ENCODE measurements at places on chromosomes 12 and 14. TPM values are rescaled to one million over a fixed set of nuclear protein-coding genes. Genes with fewer than 3 reads are reported as not detected.

Gene SLC25A47
- not detected for total RNA-seq

Gene ABCD2
- total RNA-seq = not detected

Gene CDKL1
- 7.5 TPM for total RNA-seq

Gene PARP11
- total RNA-seq = 1.6 TPM

Gene R3HDM2
- 7.9 TPM for total RNA-seq

Gene POTEM
- not detected for total RNA-seq

Gene DTX3
- total RNA-seq = 14.2 TPM

Gene MANSC4
- total RNA-seq = not detected

Gene ACOT6
- total RNA-seq = not detected

Gene MAP1LC3B2
- 1.2 TPM for total RNA-seq

Gene RPGRIP1
- 0.28 TPM for total RNA-seq

Gene DEGS2
- total RNA-seq = 2.1 TPM

Gene OAS2
- total RNA-seq = 0.10 TPM

Gene SPIC
- total RNA-seq = not detected

Gene SLC17A8
- 0.06 TPM for total RNA-seq

Gene KRT79
- 0.10 TPM for total RNA-seq

Gene KCNH3
- total RNA-seq = 2.2 TPM

Gene ZBTB42
- total RNA-seq = 3.0 TPM

Gene VDR
- total RNA-seq = 3.5 TPM

Gene MTRFR
- total RNA-seq = 20.5 TPM

Gene TSPAN9
- 53.0 TPM for total RNA-seq

Gene CEP83
- 6.3 TPM for total RNA-seq

Gene CBLN3
- total RNA-seq = 1.0 TPM

Gene GDF11
- 2.9 TPM for total RNA-seq

Gene DHRS2
- total RNA-seq = 6.2 TPM

Gene RD3L
- not detected for total RNA-seq

Gene APOF
- total RNA-seq = not detected

Gene POP5
- 48.7 TPM for total RNA-seq

Gene RPL10L
- not detected for total RNA-seq

Gene MANSC1
- total RNA-seq = 3.9 TPM

Gene SLC11A2
- 17.6 TPM for total RNA-seq

Gene PPP4R3A
- total RNA-seq = 95.1 TPM

Gene RFX4
- 0.08 TPM for total RNA-seq

Gene WASHC4
- 22.6 TPM for total RNA-seq

Gene FAM181A
- not detected for total RNA-seq

Gene PRICKLE1
- 0.83 TPM for total RNA-seq

Gene NDUFA9
- 101 TPM for total RNA-seq

Gene TMEM179
- total RNA-seq = 0.32 TPM

Gene NINJ2
- 0.61 TPM for total RNA-seq

Gene REP15
- 0.30 TPM for total RNA-seq

Gene SERPINA3
- total RNA-seq = 13.2 TPM

Gene PRR4
- total RNA-seq = 2.7 TPM
